ENCODE measurements at places on chromosomes 4 and X.

- DNase-seq = no peak
Observed at GRCh38 chr4:184420402-184420801, 53.9 kb downstream of the IRF2 start.

- no peak for DNase-seq
Observed at GRCh38 chr4:118289794-118290193, 63.0 kb downstream of the PRSS12 start.

DNA sequence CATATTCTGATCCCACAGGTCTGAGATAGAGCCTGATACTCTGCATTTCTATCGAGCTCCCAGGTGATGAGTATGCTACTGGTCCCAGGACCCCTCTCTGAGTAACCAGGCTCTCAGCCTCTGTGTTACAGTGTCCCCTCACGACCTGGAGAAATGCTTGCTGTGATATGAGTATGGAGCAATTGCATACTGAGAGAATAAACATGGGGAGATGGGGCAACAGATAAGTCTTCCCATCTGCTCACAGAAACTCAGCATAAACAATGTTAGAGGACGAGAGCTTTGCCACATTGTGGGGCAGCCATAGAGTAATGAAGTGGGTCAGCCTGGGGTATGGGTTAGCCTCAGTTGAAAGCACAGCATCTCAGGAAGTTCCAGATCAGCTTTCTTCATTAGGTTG lies 82.6 kb upstream of the HS3ST1 start:
- DNase-seq = no peak

- DNase-seq = no peak
Observed at GRCh38 chrX:33194876-33195433, 16.4 kb downstream of the DMD start.

- DNase-seq = no peak
Observed at GRCh38 chr4:136750897-136751296, 781.4 kb downstream of the PCDH18 start.

GRCh38 chrX:48616576-48616975 lies 19.3 kb downstream of the WDR13 start:
- DNase-seq = no peak

GRCh38 chr4:140743194-140743931 lies 12.8 kb downstream of the TBC1D9 start:
- peak; percentile 20 for DNase-seq

- DNase-seq = peak; percentile 15
Observed at GRCh38 chrX:36908801-36909675, 99.1 kb upstream of the FAM47C start.

DNA sequence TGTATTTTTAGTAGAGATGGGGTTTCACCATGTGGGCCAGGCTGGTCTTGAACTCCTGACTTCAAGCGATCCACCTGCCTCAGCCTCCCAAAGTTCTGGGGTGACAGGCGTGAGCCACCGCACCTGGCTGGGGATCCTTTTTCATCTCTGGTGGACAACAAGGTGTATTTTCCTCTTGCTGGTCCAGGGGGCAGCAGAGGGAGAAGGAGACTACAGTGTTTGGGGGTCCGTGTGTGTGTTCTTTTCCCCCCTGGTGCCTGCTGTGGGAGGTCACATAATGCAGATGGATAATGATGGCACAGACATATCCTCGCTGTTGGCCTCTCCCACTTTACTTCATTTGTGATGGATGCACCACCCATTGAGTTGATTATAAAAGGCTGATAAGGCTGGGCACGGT lies 39.0 kb upstream of the CD99 start:
- peak; percentile 31 for DNase-seq

DNA sequence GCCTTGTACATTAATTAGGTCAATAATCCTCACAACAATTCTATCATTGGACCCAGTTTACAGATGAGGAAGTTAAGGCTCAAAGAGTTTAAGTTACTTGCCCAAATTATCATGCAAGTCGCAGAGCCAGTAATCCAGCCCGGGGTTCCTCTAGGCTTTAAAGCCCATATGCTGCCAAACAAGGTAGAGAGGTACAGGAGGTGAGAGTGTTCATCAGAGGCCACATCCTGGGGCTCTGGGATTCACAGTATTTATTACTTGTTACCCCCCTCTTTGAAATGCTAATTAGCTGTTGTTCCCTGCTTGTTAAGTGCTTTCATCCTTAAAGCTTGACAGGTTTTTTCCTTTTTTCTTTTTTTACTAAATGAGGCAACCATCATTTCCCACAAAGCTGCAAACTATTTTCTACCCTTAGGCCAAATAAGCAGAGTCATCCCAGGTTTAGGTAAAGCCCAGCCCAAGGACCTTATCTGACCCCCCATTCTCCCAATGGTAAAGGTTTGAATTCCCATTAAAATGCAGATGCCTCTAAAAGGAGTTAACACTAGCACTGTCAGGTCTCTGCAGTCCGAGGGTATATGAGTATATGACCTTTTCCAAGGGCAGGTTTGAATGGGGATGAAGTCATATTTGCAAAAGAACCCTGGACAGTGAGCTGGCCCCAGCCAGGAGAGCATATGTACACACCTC lies 150.3 kb downstream of the SOX3 start:
- peak; percentile 7 for DNase-seq

- no peak for DNase-seq
Observed at GRCh38 chr4:10732235-10732913, 47.8 kb upstream of the CLNK start.

DNA sequence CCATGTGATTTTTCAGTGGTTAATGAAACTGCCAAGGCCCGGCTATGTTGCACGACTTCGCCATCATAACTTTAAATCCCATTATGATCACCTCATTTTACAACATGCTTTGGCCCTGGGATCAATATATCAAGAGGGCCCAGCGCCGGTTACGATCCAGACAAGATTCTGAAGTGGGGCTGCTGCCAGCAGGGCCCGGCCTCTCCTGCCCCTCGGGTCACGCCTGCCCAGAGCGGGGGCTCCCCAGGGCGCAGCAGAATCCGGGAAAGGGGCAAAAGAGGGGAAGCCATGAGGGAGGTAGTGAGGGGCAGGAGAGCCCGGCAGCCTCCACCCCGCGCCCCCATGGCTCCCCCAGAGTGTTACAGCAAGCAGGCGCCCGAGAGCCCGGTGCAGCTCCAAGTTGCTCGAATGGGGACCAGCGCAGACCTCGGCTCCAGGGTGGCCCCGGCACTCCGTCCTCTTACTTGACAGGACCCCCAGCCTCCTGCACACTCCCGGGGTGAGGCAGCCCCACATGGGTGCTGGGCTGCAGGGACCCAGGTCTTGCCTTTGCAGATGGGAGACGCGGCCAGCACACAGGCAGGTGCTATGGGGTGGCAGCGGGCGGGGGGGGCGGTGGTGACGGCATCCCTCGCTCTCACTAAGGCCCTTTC lies 129.8 kb upstream of the NKX1-1 start:
- DNase-seq = no peak

DNA sequence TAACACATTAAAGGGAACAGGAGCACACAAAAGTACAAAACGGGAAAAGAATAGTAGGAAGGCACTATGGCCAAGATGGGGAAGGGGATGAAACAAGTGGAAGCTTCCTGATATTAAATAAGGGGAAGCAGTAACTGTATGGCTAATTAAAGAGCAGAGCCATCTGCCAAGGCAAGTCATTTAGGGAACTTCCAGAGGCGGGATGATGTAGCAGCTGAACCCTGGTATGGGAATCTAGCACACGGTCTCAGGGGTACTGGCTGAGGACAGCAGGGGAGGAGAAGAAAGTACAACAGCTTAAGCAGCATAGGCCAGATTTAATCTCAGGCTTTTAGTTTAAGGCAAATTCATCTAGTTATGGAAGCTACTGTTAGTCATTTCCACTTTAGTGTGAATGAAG lies 59.1 kb downstream of the IGFBP7 start:
- DNase-seq = no peak

DNA sequence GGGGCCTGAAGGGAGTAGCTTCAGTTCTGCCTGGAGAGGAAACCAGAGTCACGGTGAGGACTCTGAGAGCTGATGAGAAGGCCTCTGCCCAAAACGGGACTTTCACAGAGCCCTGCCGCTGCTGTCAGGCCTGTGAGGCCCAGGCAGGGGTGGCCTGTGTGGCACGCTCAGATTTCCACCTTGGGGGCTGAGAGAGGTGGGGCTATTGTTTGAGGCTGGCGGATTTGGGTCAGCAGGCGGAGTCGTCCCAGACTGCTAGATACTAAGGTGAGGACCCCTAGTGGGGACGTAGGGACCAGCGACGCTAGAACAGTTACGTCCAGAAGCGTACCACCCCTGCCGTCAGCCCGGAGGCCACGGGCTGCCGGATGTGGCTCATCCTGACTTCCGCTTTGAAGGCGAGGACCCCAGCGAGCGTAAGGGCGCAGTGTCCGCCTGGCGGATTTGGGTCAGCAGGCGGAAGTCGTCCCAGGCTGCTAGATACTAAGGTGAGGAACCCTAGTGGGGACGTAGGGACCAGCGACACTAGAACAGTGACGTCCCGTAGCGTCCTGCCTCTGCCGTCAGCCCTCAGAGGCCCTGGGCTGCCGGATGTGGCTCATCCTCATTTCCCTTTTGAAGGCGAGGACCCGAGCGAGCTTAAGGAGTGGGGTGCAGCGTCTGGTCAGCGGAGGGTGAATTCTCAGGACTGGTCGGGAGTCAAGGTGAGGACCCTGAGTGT lies at the start of gene MAGEB1:
TSS of gene MAGEB1 (plus strand) at position 378 of the 721 bp plus-strand sequence. CDS start 3,348 bp downstream, outside the sequence.
- peak; percentile 31 for DNase-seq
